Left ventricle myocardium inferior (tissue), 1 donor: ENCODE measurements at places on chromosomes 11 and 22. TPM values are rescaled to one million over a fixed set of nuclear protein-coding genes. Genes with fewer than 3 reads are reported as not detected.

Gene PLAAT2
- total RNA-seq = not detected

Gene COX8A
- 920 TPM for total RNA-seq

Gene IGLL5
- 0.47 TPM for total RNA-seq

Gene OAF
- total RNA-seq = 23.7 TPM

Gene NLRP14
- total RNA-seq = not detected

Gene TRIM48
- not detected for total RNA-seq

Gene NAALAD2
- 0.60 TPM for total RNA-seq

Gene OR51B2
- total RNA-seq = not detected

DNA sequence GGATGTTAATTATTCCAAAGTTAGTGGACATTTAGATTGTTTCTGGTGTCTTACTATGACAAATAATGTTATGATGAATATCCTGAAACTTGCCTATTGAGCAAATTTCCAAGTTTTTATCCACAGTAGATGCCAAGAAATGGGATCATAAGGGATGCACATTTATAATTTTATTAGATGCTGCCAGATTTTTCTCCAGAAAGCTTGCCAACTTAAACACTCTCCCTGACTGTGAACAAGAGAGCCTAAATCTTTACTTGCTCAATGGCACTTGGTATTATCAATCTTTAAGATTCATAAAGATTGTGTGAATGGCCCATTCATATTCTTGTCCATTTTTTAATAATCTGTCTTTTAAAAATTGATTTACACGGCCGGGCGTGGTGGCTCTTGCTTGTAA lies 82.4 kb downstream of the SPON1 start:
- DNase-seq = no peak

- no peak for DNase-seq
Observed at GRCh38 chr11:86800960-86801272, 574 bp downstream of the PRSS23 start.

- DNase-seq = no peak
Observed at GRCh38 chr22:25702040-25702439, 39.9 kb upstream of the MYO18B start.

DNA sequence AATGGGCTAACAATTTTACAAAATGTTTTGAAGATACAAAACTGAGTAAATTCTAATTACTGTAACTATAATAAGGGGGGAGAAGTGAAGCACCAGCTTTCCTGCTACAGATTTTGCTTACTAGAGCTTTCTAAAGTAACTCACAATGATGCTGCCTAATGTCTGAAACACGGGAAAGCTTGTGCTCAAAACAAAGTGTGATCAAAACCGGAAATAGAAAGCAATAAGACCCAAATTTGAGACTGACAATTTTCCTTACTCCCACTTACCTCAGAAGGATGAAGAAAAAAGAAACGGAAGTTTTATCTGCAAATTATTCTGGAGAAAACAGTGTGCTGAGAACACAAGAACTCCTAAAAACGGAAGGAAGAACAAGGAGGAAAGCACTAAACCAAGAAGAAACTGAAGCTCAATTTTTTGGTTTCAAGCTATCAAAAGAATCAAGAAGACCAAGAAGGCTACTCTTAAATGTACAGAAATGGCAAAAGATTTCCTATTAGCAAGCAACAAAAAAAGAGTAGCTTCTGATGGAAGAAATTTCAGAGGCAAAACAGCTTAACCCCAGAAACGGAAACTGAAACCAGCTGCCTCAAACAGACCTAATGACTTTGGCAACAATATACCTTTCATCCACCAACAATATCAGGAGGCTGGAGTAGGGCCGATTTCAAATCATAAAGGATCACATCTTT lies 33.4 kb downstream of the AMBRA1 start:
- DNase-seq = no peak

GRCh38 chr11:94776351-94777321 lies 8.5 kb downstream of the AMOTL1 start:
- no peak for DNase-seq

DNA sequence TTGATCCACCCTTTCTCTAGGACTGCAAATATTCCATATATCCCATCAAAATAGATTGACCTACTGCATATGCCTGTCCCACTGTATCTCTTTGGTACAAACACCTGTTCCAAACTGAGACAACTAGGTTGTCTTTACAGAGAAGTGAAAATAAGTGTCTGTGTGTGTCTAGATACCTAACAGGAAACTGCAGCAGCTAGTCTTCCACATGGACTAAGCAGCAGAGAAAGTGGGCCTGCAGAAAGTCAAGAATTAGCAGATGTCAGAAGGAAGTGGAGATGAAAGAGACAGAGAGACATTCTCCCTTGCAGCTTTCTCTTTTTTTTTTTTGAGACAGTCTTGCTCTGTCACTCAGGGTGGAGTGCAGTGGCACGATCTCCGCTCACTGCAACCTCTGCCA lies 3.9 kb upstream of the RAB39A start:
- no peak for DNase-seq

DNA sequence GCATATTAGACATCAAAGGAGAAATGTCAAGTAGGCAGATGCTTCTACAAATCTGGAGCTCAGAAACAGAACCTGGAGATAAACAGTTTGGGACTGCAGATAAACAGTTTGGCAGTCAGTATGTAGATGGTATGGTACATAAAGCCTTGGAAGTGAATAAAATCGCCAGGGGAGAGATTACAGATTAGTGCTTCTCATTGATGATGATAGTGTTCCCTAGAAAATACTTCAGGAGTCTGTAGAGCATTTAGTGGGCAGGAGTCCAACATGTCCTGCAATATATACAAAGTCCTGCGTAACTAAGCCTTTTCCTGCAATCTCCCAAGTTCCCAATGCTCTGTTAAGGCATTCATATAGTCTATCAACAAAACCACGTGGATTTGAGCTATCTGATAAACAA lies 35.2 kb downstream of the NARS2 start:
- DNase-seq = no peak

DNA sequence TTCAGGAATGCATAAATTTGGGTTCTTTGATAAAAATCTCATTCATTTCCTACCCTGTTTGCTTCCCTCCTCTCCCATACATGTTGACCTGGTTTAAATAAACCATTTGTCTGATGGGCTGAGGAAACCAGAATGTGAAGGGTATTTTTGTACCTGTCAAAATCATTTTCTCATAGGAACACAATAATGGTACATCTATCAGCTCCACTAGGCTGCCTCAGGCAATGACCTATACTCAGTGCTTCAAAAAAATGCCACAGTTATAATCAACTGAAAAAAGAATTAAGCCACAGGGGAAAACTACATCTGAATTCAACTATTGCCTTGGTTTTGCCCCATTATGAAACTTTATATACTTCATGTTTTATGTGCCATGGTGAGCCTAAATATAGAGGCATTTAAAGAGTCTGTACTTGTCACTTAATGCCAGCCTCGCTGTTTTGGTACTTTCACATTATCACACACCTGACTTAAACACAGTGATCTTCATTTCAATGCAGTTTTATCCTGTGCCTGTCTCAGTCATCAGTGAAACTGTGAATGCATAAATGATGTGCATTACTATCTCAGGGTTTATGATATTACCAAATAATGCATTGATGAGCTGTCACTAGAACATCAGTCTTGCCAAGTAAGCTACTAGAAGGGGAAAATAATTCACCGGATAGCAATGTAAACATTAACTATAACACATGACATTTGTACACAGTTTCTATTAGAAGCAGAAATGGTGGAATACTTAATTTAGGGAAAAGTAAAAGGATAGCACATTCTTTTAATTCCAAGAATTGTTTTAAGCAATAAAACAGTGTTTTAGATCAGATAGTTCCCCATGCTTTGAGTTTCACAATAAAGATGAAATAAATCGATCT lies 92.7 kb downstream of the MSANTD4 start:
- DNase-seq = no peak

GRCh38 chr11:70783356-70783755 lies 385.0 kb downstream of the CTTN start:
- no peak for DNase-seq

DNA sequence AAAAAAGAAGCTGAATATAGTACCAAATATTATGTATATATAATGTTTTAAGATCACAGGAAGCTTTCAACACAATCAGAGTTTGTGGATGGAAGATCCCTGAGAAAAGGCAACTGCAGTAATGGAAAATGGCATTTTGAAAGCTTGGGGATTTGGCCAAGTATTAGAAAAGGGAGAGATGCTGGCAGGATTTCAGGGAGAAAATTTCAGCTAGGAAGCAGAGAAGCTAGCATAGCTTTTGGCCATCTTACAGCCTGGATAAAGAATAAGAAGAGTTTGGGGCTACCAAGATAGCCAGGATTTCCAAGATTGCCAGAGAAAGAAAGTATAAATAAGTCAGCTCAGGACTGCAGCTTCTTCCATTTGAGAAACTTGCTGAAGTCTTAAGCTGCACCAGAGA lies 440.8 kb upstream of the LUZP2 start:
- no peak for DNase-seq

DNA sequence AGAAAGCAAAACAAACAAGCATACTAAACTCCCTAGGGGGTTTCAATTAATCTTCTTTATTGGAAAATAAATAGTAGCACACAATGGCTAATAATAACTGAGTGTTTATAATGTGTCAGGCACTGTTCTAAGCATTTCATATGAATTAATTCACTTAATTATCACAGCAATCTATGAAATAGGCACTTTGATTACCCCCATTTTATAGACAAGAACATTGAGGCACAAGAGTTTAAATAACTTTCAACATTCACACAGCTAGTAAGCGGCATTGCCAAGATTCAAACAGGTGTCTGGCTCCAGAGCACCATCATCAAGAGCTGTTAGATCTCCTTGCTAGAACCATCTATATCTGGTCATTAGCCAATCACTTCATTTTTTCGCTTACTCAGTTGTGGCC lies 43.1 kb downstream of the PRCP start:
- no peak for DNase-seq

DNA sequence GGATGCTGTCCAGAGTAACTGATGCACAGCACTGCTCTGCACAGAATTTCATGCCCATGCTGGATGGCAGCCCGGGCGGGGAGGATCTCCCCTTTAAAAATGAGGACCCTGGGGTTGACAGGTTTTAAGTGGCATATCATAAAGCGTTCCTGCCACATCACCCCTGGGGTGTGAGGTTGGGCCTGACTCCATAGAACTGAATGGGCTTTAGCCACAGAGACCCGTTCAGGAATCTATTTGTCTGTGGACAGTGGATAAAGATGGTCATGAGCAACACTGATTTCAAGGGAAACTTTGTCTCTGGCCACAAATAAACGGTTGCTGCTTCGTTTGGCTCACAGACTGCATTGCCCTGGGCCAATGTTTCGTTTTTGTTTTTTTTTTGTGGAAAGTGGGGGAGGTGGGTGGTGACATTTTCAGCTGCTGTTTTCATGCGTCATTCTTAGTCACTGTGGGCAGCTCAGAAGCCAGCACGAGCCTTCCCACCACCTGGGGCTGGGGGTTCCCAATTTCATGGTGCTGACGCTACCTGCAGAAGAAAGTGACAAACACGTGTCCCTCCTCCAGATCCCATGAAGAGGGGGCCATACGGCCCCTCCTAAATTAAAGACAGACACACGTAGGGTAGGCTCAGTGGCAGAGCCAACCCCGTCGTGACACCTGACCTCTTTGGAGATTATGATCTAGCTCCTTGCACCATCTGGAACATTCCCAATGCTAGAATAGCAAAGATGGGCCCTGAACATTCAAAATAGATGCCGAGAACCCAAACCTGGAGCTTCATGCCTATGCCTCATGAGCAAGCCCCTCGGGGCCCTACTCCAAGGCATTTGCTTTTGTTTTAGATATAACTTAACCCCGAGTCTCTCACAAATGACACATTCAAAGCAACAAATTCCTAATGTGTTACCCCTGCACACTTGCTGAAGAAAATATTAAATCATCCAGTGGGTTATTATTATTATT lies 54.8 kb upstream of the PHF21B start:
- DNase-seq = no peak

GRCh38 chr11:100861212-100861611 lies 174.1 kb downstream of the ARHGAP42 start:
- DNase-seq = no peak

DNA sequence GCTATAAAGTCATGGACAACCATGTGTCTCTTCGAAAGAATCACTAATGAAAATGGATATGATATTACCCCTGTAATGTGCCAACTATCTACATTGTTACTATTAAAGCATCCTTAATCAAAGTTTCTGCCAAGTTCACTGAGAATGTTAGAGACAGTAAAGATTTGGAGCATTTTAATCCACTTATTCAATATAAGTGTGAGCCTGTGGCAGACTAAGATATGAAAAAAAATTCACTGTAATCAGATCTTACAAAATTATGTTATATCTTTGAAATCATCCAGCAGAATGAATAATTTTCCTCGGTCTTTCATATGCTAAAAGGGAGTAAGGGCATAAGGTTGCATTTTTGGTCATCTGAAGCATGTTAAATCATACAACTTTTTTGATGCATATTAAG lies 49.9 kb downstream of the MAML2 start:
- no peak for DNase-seq

- no peak for DNase-seq
Observed at GRCh38 chr11:6273188-6273587, 13.6 kb downstream of the CCKBR start.
